ENCODE measurements at places on chromosomes 3 and 15. TPM values are rescaled to one million over a fixed set of nuclear protein-coding genes. Genes with fewer than 3 reads are reported as not detected.

The LRRC57 gene
- total RNA-seq = 18.7 TPM

The TRH gene
- total RNA-seq = 0.13 TPM

The BLM gene
- total RNA-seq = 2.2 TPM

The SAMMSON gene
- total RNA-seq = not detected

The ARGFX gene
- not detected for total RNA-seq

The TAGLN3 gene
- total RNA-seq = not detected

The PRICKLE2 gene
- total RNA-seq = 42.0 TPM

The CFAP91 gene
- total RNA-seq = 1.4 TPM

Data from articular chondrocyte of knee joint (primary cell).